Activated naive CD4-positive, alpha-beta T cell treated with anti-CD3 and anti-CD28 coated beads for 36 hours (primary cell): ENCODE measurements at places on chromosomes 4 and X. TPM values are rescaled to one million over a fixed set of nuclear protein-coding genes. Genes with fewer than 3 reads are reported as not detected.

GRCh38 chr4:142974328-142974727, 128.2 kb upstream of the INPP4B start:
- DNase-seq, result no peak

SPANXC gene
- total RNA-seq, result not detected

DMP1 gene
- not detected for total RNA-seq

AKAP14 gene
- total RNA-seq, result not detected

GRCh38 chr4:150211799-150212445, 133.7 kb downstream of the DCLK2 start:
- DNase-seq, result no peak

NPY2R gene
- total RNA-seq, result not detected

GRCh38 chr4:24984602-24985532, 45.9 kb downstream of the LGI2 start:
- DNase-seq, result no peak

DNA sequence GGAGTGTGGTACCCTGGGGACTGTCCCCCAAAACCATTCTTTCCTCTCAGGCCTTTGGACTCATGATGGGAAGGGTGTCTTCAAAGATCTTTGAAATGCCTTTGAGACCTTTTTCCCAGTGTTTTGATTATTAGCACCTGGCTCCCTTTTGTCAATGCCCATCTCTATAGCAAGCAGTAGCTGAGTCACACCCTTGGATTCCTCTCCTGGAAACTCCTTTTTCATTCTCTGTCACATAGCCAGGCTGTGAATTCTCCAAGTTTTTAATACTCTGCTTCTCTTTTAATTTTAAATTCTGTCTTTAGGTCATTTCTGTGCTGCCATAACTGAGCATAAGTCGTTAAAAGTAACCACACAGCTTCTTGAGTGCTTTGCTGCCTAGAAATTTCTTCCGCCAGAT, 29.7 kb downstream of the IL21 start:
- no peak for DNase-seq

KLHL2 gene
- 39.2 TPM for total RNA-seq

- DNase-seq, result no peak
These were observed 101.3 kb downstream of the LARP1B start for GRCh38 chr4:128162434-128162833.

GRCh38 chr4:186953599-186954260, 230.1 kb upstream of the FAT1 start:
- DNase-seq, result no peak

- no peak for DNase-seq
These were observed 172.5 kb downstream of the SH2D1A start for GRCh38 chrX:124518885-124519284.

- no peak for DNase-seq
These were observed 1.8 kb downstream of the TBC1D25 start for GRCh38 chrX:48541140-48541814.

DNA sequence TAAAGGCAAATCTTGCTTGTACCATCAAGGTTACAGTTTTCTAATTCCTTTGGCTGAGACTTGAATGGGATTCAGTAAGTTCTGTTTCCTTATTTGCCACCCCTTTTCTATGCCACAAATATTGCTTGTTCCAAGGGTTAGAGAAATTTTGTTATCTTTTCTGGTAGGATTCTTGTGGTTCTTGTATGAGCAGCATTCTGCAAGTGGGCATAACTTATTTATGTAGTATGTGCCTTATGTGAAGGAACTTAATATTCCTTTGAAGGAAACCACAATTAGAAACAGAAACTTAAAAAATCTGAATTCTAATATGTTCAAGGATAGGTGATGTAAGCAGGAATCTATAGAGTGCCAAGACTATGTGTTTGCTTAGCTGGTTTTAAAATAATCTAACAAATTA, 53.1 kb upstream of the TSPAN5 start:
- DNase-seq, result no peak

ARX gene
- not detected for total RNA-seq

PAGE3 gene
- total RNA-seq, result not detected

GRCh38 chr4:122798101-122798500, 28.5 kb upstream of the FGF2 start:
- DNase-seq, result peak; percentile 28

PAGE2B gene
- total RNA-seq, result 0.86 TPM

DNA sequence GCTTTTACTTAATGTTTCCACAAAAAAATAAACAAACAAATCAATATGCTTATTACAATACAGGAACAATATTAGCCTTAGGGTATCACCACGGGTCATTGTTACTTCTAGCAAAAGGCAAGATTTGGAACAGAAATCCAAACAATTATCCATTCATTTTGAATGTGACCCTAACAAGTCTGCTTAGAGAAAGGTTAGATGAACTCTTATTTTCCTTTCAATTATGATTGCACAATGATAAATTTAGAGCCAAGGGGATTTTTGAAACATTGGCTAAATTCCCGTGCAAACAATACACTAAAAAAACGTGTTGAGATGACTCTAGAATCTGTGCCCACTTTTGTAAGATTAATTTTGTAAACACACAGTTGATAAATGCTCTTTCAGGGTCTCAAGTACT, 474.7 kb downstream of the PCDH7 start:
- DNase-seq, result no peak

GAGE2A gene
- total RNA-seq, result not detected

- DNase-seq, result peak; percentile 27
These were observed 29.5 kb downstream of the TMEM131L start for GRCh38 chr4:153495480-153496193.

- DNase-seq, result no peak
These were observed 60.7 kb upstream of the ALB start for GRCh38 chr4:73343432-73343831.

RAI2 gene
- 0.50 TPM for total RNA-seq

- DNase-seq, result no peak
These were observed 4.6 kb downstream of the BMPR1B start for GRCh38 chr4:94762326-94762725.

DNA sequence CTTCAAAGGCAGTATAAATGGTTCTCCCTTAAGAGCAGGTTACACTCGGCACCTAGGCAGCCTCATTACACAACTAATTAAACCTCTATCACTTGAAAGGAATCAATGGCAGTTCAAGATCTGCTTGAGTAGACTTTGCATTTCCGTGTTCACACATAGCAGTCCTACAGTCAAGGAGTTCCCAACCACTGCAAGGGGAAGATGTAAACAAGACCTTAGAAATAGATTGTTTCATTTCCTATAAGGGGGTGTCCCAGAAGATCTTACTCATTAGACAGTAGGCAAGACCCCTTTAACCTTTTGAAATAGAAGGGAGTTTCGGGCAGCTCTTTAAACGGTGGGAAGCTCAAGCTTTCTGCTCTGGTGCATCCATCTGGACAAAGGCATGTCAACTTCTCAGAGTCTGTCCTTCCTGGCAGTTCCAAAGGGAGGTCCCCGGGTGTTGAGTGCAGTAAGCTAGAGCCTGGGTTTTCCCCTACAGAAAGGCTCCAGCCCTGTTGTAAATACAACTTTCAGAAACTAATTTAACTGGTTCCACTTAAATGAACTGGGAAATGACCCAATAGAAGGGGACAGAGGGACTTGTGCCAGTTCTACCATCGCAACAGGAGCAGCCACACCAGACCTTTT, 150.8 kb downstream of the RBMX2 start:
- no peak for DNase-seq

DNA sequence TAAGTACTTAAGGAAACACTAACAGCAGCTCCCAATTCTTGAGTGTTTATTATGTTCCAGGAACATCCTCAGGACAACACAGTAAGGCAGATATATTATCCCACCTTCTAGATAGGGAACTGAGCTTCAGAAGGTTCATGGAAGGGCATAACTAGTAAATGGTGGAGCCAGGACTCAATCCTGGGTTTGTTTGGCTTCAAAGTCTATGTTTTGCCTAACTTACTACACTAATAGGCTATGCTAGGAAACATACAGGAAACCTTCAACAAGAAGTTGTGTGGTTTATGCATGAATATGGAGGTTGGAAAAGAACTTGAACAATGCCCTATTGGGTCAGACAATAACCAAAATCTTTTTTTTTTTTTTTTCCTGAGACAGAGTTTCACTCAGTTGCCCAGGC, 72.5 kb upstream of the GPR34 start:
- no peak for DNase-seq

DNA sequence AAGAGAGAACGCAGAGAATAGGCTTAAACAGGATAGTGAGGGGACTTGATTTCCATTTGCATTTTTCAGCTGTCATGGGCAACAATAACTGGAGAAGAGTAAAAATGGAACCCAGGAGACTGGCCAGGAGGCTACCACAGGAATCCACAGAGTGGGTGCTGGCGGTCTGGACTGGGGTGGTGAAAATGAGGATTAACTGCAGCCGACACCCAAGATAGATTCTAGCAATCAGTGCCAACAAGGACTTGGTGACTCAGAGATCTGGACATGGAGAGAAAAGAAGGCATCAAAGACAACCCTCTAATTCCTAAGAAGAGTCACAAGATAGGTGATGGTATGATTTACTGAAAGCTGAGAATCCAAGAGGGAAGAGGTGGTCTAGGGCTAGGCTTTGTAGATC, 102.8 kb downstream of the ATP8A1 start:
- DNase-seq, result no peak

SLC4A4 gene
- not detected for total RNA-seq

AKAP4 gene
- total RNA-seq, result not detected

- no peak for DNase-seq
These were observed 241.4 kb downstream of the RASL11B start for GRCh38 chr4:53103481-53103880.

DNA sequence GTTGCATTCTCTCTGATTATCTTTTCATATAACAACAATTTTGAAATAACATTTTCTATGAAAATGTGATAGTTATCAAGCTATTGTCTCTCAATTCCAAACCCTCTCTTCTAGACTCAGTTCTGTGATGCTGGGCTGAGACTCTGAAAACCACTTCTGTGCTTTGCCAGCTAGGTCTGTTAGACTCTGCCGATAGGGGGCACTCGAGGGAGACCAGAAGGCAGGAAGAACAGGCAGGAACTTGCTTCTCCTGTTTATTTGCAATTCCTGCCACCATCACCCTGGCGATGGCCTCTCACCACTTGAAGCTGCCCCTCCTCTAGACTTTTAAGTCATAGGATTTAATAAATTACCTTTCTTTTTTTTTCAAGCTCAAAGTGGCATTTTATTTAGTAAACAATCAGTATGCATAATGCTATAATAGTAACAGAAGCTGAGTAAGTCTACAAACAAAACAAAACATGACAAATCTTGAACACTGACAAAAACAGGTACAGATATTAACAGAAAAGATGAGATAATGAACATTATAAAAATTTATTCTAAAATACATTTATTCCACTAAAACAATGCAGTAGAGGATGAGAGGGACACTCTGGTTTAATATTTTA, 49.7 kb downstream of the RASL11B start:
- DNase-seq, result peak; percentile 85

DNA sequence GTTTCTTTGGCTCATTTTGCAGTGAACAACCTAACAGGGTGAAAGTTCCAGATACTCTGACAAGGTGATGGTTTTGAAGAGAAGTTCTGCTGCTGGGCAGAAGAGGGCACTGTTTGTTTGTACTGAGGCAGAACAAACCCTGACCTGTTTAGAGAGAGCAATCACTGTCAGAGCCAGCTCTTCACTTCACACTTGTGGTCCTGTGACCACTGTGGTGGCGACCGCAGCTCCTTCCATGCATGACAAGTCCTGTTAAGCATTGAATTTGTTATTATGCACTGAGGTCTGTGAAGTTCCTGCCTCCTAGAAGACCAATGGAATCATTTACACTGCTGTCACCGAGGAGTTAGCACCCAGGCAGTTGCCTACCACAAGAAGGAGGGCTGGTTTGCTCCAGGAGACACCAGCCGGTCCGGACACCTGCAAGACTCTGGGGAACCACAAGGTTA, 86.6 kb downstream of the ZNF330 start:
- peak; percentile 74 for DNase-seq

RNF212 gene
- total RNA-seq, result 0.98 TPM

GRCh38 chr4:81180916-81181315, 34.1 kb downstream of the PRKG2 start:
- DNase-seq, result no peak

GRCh38 chr4:57580710-57581599, 470.8 kb upstream of the IGFBP7 start:
- DNase-seq, result no peak

RAB40AL gene
- total RNA-seq, result not detected

- DNase-seq, result no peak
These were observed 1060.6 kb upstream of the GRID2 start for GRCh38 chr4:91243132-91243531.

DNA sequence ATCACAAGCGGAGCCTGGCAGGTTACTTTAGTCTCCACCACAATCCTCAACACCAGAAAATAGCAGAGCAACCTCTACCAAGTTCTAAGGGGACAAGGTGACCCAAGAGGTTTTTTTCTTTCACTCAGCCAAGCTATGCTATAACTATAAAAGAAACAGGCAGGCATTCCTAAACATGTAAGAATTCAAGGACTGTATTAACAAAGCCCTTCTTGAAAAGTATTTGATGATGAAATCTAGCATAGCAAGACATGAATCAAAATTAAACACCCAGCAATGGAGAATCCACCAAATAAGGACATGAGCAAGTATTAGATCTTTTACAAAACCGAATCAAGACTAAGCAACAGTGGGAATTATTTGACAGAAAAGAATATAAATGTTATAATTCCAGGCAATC, 25.7 kb upstream of the C1QTNF7 start:
- DNase-seq, result no peak

DNA sequence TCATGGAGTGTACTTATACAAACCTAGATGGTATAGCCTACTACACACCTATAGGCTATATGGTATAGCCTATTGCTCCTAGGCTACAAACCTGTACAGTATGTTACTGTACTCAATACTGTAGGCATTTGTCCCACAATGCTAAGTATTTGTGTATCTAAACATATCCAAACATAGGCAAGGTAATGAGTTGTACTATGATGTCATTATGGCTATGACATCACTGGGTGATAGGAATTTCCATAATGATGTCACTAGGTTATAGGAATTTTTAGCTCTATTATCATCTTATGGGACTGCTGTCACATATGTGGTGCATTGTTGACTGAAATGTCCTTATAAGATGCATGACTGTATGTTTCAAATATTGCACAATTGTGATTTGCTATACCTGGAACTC, 5.5 kb upstream of the PAGE1 start:
- DNase-seq, result no peak

GRCh38 chrX:40172401-40173142, 74.8 kb upstream of the BCOR start:
- peak; percentile 38 for DNase-seq

DUX4 gene
- not detected for total RNA-seq

DNA sequence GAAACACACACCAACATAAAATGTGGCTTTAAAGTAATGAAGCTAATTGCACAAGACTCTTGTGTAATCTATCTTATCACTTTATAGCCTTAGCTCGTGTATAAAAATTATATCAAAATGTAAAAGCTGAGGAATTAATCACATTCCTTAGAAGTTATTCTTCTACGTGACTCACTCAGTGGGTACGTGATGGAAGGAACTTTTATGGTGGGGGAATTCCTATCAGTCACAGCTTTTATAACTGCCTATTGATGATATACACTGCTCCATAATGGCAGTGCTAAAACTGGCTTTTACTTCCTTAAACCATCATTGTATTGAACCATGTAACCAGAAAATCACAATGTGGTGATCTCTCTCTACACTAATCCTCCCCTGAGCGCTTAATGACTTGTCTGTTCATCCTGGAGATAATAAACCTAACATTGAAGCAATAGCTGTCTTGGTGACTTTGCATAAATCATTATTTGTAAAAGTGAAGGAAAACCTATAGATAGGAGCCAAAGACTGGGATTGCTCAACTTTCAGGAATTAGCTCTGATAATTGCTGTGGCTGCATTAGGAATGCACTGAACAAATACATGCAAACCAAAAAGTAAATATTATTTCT, 276.7 kb downstream of the GBA3 start:
- DNase-seq, result no peak
